ENCODE measurements at places on chromosomes 4 and X.

DNA sequence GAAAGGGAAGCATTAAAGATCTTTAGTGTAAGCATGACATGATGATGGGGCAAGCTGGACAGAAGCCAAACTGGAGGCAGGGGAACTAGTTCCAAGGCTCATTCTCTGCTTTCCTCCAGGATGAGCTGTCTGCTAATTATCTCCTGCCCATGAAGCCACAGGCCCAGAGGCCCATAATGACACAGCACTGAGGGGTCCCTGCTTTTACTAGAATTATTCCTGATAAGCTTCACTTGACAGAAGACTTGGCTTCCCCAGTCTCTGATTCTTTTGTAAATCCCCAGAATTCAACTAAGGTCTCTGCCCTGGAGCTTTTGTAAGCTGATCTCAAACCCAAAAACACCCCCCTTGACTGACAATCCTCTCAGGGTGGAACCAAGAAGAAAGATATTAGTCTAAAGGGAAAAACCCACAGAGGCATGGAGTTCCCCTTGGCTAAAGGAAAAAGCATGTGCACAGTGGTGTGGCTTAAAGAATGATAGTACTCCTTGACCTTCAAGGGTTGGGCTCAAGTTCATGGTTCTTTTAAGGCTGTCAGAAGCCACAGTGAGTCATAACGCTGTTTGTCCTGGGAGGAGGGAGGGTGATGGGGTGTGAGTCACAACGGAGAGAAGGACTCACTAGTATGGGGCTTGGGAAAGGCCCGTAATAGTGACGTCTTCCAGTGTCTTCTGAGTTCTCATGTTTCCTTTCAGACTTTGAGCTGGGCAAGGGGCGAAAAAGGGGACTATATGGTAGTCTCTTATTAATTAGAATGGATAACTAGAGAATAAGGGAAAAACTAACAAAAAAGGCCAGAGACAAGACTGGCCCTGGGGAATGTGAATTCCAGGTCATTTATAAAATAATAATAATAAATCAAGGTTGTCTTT is 146.0 kb upstream of the CPEB2 start:
- no peak for DNase-seq

DNA sequence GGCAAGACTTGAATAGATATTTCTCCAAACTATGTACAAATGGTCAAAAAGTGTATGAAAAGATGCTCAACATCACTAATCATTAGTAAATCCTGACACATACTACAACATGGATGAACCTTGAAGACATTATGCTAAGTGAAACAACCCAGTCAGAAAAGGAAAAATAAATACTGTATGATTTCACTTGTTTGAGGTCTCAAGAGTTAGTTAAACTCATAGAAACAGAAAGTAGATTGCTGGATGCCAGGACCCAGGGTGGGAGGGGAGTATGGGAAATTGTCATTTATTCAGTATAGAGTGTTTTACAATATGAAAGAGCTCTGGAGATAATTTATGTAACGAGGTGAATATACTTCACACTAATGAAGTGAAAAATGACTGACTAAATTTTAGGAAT is 32.4 kb downstream of the PRMT9 start:
- DNase-seq, result no peak

GRCh38 chrX:109632906-109633504 is 8.0 kb upstream of the KCNE5 start:
- DNase-seq, result no peak

DNA sequence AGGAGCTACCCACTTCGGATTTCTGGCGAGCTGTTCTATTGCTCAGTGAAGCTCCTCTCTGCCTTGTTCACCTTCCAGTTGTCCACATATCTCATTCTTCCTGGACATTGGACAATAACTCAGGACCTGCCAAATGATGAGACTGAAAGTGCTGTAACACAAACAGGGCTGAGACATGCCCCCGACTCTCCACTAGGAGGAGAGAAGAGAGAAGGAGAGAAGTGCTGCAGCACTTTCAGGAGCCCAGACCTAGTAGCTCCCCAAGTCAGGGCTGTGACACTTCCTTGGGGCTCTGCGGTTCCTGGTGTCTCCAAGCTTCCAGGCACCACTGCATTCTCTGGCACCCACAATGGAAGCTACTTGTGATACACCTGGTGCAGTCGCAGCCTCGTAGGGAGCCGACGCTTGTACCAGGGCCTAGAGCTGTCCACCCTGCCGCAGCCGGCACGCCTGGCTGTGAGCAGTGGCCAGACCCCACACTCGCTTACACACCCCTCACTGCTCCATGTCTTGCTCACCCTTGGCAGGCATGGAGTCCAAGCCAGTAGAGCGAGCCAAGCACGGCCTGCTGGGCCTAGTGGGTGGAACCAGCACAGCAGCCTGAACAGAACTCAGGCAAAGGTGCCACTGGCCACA is 234.9 kb downstream of the TECRL start:
- DNase-seq, result no peak

- DNase-seq, result no peak
Measured at GRCh38 chrX:150536455-150537116, 31.8 kb upstream of the MTM1 start.

GRCh38 chrX:119826399-119826959 is 26.3 kb downstream of the UPF3B start:
- DNase-seq, result no peak

GRCh38 chr4:13635286-13635799 is 7.8 kb upstream of the BOD1L1 start:
- DNase-seq, result peak; percentile 45

Measured in NCI-H446 (cell line).